ENCODE measurements at places on chromosomes 6 and 20.

DNA sequence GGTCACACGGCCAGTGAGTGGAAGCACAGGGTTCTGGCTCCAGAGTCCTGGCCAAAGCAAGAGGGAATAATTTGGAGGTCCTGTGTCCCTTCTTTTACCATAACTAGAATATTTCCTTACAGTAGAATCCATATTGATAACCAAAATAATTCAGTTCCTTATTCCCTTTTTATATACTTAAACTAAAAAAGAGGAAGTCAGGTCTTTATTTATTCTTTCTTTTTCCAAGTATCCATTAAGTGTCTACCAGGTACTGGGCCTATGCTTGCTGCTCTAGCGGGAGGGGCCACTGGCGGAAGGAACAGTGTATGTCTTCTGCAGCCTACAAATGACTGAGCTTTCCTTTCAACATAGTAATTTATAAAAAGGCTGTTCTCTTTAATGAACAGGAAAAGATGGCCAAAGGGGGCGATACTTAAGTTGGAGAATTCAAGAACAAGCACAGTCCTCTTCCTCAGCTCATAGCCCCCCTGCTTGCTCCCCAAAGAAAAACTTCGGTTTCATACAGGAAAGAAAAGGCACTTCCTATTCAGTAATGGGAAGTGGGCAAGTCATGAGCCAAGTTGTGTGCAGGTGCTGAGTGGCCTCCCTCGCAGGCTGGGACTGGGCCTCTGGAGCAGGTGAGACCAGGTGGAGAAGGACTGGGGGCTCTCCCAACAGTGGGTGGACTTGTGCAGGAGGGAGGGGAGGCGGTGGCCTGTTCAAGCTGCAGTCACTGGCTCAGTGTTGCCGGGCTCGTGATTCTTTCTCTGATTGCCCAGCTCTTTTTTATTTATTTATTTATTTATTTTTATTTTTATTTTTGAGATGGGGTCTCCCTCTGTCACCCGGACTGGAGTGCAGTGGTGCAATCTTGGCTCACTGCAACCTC lies 110.9 kb downstream of the ARMC2 start:
- no peak for DNase-seq

DNA sequence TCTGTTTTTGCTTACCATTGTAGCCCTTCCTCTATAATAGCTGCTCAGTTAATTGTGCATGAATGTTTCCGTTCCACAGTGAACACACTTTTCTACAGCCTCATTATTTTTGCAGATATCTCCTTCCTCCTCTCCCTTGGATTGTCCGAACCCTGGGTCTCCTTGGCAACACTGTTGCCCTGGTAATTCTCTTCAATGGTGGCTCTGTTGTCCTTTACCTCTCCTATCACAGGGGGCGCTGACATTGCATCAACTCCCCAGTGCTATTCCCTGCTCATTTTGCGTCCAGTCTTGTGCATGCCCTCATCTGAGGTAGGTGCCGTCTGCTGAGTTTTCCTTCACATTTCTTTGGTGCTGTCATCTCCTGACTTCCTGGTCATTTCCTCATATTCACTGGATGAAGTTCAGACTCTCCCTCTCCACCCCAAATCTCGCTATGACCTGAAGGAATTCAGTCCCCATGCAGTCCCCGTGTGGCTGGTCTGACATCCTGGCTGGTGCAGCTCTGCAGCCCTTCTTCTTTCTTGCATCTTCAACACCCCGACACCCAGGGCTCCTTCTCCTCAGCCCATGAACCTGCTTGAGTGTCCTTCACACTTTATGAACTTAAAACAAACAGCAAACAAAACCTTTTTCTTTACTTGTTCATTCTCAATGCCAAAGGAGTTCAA lies 21.1 kb downstream of the PHACTR2 start:
- DNase-seq: no peak

DNA sequence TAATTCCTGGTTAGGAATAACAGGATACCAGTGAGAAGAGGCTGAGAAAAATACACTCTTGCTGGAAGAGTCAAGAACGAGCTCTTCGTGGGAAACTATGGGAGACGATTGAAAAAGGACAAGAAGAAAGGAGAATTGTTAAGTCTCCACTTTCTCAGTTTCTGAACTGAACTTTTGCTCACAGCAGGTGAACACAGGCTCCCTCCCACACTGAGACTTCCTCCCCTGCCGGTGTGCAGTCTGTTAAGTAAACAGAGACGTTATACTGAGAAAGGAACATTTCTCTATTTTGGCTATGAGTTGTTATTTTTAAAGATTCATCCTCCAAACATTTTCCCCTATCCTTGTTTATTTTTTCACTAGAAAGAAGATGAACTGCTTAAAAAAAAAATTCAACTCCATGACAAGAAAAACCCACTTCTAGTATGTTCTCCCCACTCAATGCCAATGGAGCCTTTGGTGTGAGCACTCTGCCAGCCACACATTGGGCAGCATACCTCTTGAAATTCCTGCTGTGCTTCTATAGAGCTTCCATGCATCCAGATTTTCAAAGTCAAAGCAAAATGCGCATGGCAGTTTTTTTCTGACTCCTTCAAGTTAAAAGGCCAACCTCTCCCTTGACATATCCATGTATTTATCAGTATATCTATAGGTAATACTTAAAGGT lies 250.5 kb downstream of the ESR1 start:
- no peak for DNase-seq

- DNase-seq: no peak
Measured at GRCh38 chr6:137044366-137045221, at the start of gene IL20RA. TSS of gene IL20RA (minus strand) at chr6:137044965. CDS start at chr6:137044728, 237 bp downstream.

GRCh38 chr6:15622045-15622740 lies 40.6 kb downstream of the DTNBP1 start:
- DNase-seq: no peak

- DNase-seq: no peak
Measured at GRCh38 chr6:108291091-108291490, 3.8 kb upstream of the AFG1L start.

GRCh38 chr20:52473186-52473585 lies 281.6 kb upstream of the ZFP64 start:
- no peak for DNase-seq

DNA sequence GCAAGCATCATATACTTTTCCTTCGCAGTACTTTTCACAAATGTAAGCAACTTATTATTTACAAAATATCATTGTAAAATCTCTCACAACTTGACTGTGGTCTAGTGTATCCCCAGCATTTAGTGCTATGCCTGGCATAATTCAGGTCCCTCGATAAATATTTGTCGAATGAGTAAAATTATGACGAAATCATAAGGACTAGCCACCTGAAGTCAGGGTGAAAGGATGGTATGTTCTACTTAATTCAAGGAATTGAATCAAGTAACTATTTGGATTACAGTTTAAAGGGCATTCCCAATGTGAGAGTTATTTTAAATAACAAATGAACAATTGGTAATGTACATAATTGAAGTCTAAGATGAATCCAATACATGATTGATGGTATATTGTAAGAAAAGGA lies 393.0 kb upstream of the SLC35B3 start:
- DNase-seq: no peak

GRCh38 chr6:72976484-72976883 lies 248.8 kb downstream of the KHDC1L start:
- no peak for DNase-seq

DNA sequence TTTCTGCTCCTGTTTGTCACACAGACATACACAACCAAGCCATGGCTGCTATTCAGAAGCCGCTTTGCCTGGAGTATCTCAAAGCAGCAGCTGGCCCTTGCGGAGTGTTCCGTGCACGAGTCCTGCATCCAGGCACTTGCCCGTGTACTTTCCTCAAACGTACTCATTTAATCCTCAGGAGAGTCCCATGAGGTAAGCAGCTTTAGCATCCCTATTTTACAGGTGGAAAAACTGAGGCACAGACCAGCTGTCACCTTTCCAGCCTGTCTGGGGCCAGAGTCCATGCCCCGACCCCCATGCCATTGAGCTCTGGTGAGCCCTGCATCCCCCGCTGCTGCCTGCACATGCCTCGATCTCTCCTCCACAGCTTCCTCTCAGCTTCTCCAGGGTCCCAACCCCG lies 130.0 kb downstream of the ERMARD start:
- no peak for DNase-seq

DNA sequence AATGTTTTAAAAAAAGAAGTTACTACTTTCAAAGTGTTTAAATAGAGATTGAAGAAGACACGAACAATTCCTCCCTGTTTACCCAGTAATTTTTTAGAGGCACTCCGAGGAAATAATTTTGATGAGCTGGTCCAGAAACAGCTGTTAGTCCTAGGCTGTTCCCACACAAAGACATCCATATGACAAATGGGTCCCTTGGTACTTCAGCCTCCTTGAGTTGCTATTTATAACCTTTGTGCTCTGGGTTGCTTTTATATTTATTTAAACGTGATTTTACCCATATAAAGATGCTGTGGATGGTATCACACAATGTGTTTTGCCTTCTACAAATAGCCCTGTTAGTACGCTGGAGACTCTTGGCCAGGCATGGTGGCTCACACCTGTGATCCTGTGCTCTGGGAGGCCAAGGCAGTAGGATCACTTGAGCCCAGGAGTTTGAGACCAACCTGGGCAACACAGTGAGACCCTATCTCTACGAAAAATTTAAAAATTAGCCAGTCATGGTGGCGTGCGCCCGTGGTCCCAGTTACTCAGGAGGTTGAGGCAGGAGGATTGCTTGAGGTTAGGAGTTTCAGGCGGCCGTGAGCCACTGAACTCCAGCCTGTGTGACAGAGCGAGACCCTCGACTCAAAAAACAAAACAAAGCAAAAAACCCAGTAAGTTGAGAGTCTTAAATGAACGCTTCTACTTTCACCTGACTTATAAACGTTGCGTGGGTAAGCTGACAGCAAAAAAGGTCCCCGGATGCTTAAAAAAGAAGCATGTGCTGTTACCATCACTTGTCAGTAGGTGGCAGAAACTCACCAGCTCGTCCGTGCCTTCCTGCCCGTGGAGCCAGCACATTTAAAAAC lies 56.9 kb upstream of the ARMH2 start:
- no peak for DNase-seq
